Vagina (tissue), 2 donors: ENCODE measurements at places on chromosomes 2 and 18.

DNA sequence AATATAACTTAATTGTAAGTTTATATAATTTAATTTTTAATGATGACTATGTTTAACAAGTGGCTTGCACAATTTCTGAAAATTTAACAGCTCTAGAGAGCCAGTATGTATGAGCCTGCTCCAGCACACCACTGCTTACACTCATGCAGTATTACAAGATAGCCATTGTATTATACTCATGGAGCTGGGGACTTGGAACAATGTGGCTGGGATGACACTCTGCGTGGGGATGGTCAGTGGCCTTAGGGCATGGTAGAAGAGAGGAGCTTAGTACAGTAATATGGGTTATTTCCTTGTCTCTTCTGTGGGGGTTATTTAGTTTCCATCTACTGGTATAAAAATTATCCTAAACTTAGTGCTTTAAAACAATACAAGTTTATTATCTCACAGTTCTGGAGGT is 105.1 kb upstream of the STON1 start:
- no peaks in the 10 kb centered on the region for H3K27me3 ChIP-seq
- H3K4me1 ChIP-seq: peaks cover 9% of the 10 kb centered on the region
- no peak for DNase-seq
- H3K27ac ChIP-seq: no peak overlapping the region
- no peak overlapping the region for H3K4me3 ChIP-seq

DNA sequence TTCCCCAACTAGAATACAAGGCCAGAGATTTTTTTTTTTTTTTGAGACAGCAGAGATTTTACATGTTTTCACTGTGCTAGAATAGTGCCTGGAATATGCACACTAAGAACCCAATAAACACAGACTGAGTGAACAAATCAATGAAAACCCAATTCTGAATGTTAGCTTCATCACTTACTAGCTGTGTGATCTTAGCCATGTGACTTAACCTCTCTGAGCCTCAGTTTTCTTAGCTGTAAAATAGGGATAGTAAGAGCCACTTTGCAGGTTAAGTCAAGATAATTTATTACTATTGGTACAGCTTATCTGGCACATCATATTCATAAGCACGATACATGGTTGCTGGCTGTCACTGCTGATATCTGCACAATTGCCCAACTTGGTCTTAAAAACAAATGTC is 140.6 kb downstream of the EN1 start:
- H3K36me3 ChIP-seq: no peaks in the 10 kb centered on the region
- H3K4me1 ChIP-seq: no peaks in the 10 kb centered on the region
- H3K27ac ChIP-seq: no peak overlapping the region
- DNase-seq: no peak
- no peaks in the 10 kb centered on the region for H3K27me3 ChIP-seq
- H3K4me3 ChIP-seq: no peak overlapping the region

GRCh38 chr2:51103205-51103604 is 71.3 kb upstream of the NRXN1 start:
- no peak for DNase-seq
- H3K4me3 ChIP-seq: no peak overlapping the region
- H3K4me1 ChIP-seq: no peaks in the 10 kb centered on the region
- no peaks in the 10 kb centered on the region for H3K36me3 ChIP-seq

DNA sequence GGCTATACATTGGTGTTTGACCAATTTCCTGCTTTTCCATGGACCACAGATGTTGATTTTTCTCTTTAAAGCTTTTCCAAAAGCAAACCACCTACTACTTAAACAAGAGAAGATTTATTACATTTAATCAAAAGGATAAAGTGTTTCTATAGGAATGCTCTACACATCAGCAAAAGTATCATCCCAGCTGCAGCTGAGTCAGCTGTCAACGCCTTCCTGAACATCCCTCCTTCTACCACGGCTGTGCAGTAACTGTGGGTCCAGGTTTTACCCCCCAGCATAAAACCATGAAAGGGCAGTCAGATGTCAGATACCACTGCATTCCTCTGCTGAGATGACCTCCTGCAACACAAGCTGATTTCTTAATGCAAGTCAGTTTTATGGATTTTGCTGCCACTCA is 524.5 kb upstream of the MEX3C start:
- no peak overlapping the region for H3K27ac ChIP-seq
- no peaks in the 10 kb centered on the region for H3K36me3 ChIP-seq
- no peaks in the 10 kb centered on the region for H3K27me3 ChIP-seq

DNA sequence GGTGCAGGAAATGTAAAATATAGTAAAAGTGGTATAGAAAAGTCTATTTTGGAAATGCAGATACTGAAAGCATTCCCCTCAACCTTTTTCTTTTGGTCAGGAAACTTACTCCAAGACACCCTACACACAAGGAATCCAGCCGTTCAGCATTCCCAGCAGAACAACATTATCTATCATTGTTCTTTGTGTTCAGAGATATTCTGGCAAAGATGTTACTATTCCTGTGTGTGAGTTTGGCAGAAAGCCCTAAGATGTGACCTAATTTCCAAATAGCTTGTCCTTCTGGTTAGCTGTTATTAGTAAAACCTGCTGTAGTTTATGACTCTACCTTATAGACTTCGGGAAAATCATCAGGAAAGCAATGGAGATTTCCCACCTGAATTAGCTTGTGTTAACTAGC is 78.1 kb upstream of the PELI1 start:
- H3K4me3 ChIP-seq: no peak overlapping the region
- peaks cover 29% of the 10 kb centered on the region for H3K4me1 ChIP-seq
- no peaks in the 10 kb centered on the region for H3K27me3 ChIP-seq
- H3K27ac ChIP-seq: peak overlapping the region; percentile 1
- H3K36me3 ChIP-seq: no peaks in the 10 kb centered on the region
- DNase-seq: no peak

- H3K27ac ChIP-seq: no peak overlapping the region
- no peaks in the 10 kb centered on the region for H3K27me3 ChIP-seq
- DNase-seq: no peak
- H3K4me3 ChIP-seq: no peak overlapping the region
- H3K4me1 ChIP-seq: no peaks in the 10 kb centered on the region
These were observed 90.5 kb downstream of the NXPH2 start for GRCh38 chr2:138689705-138690104.

GRCh38 chr2:26535663-26536275 is 57.8 kb upstream of the OTOF start:
- H3K27me3 ChIP-seq: no peaks in the 10 kb centered on the region
- no peak overlapping the region for H3K4me3 ChIP-seq
- no peaks in the 10 kb centered on the region for H3K36me3 ChIP-seq
- no peak for DNase-seq
- H3K4me1 ChIP-seq: no peaks in the 10 kb centered on the region
- no peak overlapping the region for H3K27ac ChIP-seq

- H3K27me3 ChIP-seq: no peaks in the 10 kb centered on the region
- no peaks in the 10 kb centered on the region for H3K36me3 ChIP-seq
- no peak for DNase-seq
- no peak overlapping the region for H3K27ac ChIP-seq
- H3K4me1 ChIP-seq: no peaks in the 10 kb centered on the region
These were observed 59.6 kb upstream of the DLX2 start for GRCh38 chr2:172162225-172162733.

DNA sequence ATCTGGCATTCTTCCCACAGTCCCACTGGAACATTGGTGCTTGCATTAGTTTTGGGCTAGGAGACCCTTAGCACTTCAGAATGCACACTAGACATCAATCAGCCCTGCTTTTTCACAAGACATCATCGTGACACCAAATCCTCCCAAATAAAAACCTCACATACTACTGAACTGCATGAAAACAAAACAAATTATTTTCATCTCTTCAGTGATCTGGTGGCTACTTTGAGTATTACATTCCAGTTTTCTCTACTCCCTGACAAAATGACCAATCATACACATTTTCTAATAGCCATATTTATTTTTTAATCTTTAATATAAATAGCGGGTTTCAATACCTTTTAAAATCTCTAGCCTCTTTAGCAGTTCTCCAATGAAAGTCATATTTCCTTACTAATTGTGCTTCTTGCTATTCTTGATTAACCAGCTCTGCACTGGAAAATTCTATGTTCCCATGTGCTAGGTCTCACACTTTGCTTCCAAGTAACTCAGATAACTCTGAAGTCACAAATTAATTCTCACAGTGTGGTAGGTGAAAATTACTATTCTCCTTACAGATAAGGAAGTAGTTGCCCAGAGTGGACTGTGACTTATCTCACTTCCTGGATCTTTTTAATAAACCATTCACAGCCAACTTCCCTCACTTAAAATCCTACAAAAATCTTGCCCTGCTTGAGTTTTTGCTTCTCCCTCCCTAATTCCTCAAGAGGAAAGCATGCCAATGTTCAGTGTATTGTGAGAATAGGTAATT is 82.5 kb upstream of the EPB41L3 start:
- no peaks in the 10 kb centered on the region for H3K36me3 ChIP-seq
- H3K27ac ChIP-seq: no peak overlapping the region
- DNase-seq: no peak
- no peaks in the 10 kb centered on the region for H3K27me3 ChIP-seq

DNA sequence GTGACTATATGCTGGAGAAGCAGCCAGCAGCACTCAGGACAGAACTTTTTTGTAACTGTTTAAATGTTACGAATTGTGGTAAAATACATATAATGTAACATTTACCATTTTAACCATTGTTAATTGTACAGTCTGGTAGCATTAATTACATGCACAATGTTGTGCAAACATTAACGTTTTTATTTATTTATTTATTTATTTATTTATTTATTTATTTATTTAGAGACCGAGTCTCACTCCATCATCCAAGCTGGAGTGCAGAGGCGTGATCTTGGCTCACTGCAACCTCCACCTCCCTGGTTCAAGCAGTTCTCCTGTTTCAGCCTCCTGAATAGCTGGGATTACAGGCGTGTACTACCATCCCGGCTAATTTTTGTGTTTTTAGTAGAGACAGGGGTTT is 88.7 kb upstream of the TEX51 start:
- no peaks in the 10 kb centered on the region for H3K36me3 ChIP-seq
- H3K27me3 ChIP-seq: no peaks in the 10 kb centered on the region
- DNase-seq: no peak
- H3K27ac ChIP-seq: no peak overlapping the region

- no peak overlapping the region for H3K4me3 ChIP-seq
- H3K27ac ChIP-seq: no peak overlapping the region
- DNase-seq: no peak
These were observed 264.0 kb downstream of the MREG start for GRCh38 chr2:215749092-215749957.

- DNase-seq: no peak
- no peak overlapping the region for H3K27ac ChIP-seq
- no peaks in the 10 kb centered on the region for H3K27me3 ChIP-seq
- H3K4me1 ChIP-seq: peaks cover 14% of the 10 kb centered on the region
- H3K36me3 ChIP-seq: no peaks in the 10 kb centered on the region
- H3K4me3 ChIP-seq: no peak overlapping the region
These were observed 133.0 kb downstream of the TPGS2 start for GRCh38 chr18:36695806-36696205.

GRCh38 chr2:61419129-61419528 is 51.8 kb downstream of the USP34 start:
- H3K4me1 ChIP-seq: peaks cover 34% of the 10 kb centered on the region
- H3K36me3 ChIP-seq: no peaks in the 10 kb centered on the region
- H3K27me3 ChIP-seq: no peaks in the 10 kb centered on the region
- DNase-seq: no peak
- no peak overlapping the region for H3K27ac ChIP-seq
- no peak overlapping the region for H3K4me3 ChIP-seq

GRCh38 chr2:29920631-29921559 is 491 bp downstream of the ALK start:
- no peaks in the 10 kb centered on the region for H3K36me3 ChIP-seq
- peaks cover 4% of the 10 kb centered on the region for H3K27me3 ChIP-seq
- H3K4me1 ChIP-seq: peaks cover 19% of the 10 kb centered on the region
- no peak for DNase-seq

- no peak for DNase-seq
- H3K27ac ChIP-seq: no peak overlapping the region
- H3K27me3 ChIP-seq: no peaks in the 10 kb centered on the region
- no peak overlapping the region for H3K4me3 ChIP-seq
These were observed 33.8 kb upstream of the TMEM87B start for GRCh38 chr2:112021290-112021689.

DNA sequence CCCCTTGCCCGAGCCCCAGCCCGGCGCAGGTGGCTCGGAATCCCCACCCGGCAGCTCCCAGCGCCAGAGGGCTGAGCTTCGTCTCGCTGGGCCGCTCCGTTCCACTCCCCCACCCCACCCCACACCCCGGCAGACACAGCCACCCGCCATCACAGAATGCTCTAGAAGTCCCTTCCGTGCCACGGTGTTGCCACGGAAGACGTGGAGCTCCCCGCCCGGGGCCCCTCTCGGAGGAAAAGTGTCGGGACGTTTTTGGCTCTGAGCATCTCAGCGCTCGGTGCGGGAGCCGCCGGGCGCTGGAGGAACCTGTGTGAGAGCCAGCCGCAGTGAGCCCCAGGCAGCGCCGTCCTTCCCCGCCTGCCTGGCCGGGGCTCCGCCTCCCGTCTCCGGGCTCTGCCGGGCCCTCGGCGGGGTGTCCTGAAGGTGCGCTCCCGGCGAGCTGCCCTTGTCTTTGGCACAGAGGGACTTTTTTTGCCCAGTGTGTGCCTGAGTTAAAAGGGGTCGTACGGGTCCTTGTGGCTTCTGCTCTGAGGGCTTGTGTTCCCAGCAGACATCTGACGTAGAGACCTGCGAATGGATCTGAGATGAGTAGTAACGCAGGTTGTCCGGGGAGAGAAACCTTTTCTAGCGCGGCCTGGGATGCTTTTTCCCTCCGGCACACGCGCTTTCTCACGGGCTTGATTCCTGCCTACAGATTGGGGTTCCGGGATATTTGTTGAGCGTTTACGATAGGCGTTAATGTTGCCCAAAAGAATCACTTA is 1.8 kb downstream of the ZCCHC2 start:
- peaks cover 30% of the 10 kb centered on the region for H3K4me1 ChIP-seq
- no peaks in the 10 kb centered on the region for H3K27me3 ChIP-seq
- peak overlapping the region; percentile 95 for H3K27ac ChIP-seq
- DNase-seq: no peak
- peak overlapping the region; percentile 80 for H3K4me3 ChIP-seq

- no peaks in the 10 kb centered on the region for H3K27me3 ChIP-seq
- no peaks in the 10 kb centered on the region for H3K36me3 ChIP-seq
- H3K4me3 ChIP-seq: no peak overlapping the region
- no peaks in the 10 kb centered on the region for H3K4me1 ChIP-seq
- H3K27ac ChIP-seq: no peak overlapping the region
These were observed 34.9 kb downstream of the CAVIN2 start for GRCh38 chr2:191811807-191812602.

DNA sequence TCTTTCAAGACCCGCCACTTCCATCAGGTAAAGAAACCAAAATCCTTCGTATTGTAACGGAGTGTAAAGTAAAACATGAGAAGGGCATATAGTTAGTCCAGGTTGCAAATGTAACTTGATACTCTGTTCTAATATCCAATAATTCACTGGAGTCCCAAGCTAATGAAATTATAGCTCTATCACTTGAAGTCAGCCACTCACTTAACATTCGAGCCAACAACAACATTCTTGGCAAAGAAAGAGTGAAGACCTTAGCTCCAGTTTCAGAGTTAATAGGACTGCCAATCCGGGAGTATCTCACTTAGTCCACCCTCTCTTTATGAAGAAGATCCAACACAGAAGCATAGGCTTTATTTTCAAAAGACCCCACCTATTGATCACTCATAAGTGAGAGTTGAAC is 298.0 kb upstream of the SOX11 start:
- H3K4me3 ChIP-seq: no peak overlapping the region
- no peaks in the 10 kb centered on the region for H3K27me3 ChIP-seq
- no peaks in the 10 kb centered on the region for H3K4me1 ChIP-seq
- DNase-seq: no peak
